ENCODE measurements at places on chromosomes 6 and 20. TPM values are rescaled to one million over a fixed set of nuclear protein-coding genes. Genes with fewer than 3 reads are reported as not detected.

DNA sequence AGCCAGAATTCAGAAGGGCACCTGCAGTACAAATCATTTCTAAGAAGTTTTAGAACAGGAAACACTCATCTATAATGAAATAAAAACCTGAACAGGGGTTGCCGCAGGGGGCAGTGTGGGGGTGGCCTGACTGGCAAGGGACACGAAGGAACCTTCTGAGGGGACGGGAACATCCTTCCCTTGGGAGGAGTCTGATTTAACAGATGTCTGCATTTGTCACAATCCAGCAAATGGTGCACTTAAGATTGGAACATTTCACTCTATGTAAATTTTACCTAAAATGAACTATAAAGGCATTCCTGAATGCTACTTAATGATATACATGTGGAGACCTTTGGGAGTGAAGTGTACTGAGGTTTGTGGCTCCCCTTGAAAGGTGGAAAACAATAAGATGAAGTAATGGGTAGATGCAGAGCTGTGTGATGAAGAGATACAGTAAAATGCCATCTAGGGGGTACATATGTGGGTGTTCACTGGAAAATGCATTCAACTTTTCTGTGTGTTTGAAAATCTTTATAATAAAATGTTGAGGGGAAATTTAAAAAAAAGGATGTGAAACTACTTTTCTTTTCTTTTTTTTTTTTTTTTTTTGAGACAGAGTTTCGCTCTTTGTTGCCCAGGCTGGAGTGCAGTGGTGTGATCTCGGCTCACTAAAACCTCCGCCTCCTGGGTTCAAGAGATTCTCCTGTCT, 89.5 kb downstream of the SNX5 start:
- no peak overlapping the region for H3K4me3 ChIP-seq
- peaks cover 23% of the 10 kb centered on the region for H3K4me1 ChIP-seq
- H3K27me3 ChIP-seq: no peaks in the 10 kb centered on the region

The RUNX2 gene
- total RNA-seq: 4.7 TPM

The PCSK2 gene
- total RNA-seq: 2.8 TPM

GRCh38 chr6:14207448-14207847, 89.9 kb downstream of the CD83 start:
- no peaks in the 10 kb centered on the region for H3K27me3 ChIP-seq
- H3K4me1 ChIP-seq: peaks cover 14% of the 10 kb centered on the region
- no peak overlapping the region for H3K27ac ChIP-seq

DNA sequence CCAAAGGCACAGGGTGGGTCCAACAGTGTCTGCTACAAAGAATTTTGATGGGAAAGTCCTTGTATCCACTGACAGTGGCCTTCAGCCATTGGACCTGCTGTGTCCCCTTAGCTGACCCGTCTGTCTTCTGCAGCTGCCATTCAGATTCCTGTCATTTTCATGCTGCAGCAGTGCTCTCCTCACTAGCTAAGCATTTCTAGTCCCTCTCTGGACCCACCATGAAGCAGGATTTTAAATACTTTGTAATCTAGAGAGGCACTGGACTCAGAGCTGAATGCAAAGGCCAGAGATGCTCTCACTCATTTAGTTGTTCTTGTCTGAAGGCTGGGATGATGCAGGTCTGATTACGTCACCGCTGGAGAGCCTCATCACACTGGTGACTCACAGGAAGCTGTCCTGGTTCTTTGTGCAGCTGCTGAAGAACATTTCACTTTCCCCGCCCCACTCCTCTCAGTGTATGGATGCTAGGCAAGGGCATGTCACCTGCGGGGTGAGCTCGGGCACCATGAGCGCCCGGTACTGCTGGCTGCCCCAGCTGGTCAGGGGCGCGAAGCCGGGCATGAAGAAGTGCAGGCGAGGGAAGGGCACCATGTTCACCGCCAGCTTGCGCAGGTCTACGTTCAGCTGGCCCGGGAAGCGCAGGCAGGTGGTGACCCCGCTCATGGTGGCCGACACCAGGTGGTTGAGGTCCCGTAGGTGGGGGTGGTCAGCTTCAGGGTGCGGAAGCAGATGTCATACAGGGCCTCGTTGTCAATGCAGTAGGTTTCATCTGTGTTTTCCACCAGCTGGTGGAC, 19.4 kb upstream of the TUBB2A start:
- no peak for DNase-seq
- H3K27ac ChIP-seq: no peak overlapping the region
- H3K4me3 ChIP-seq: no peak overlapping the region
- H3K4me1 ChIP-seq: no peaks in the 10 kb centered on the region
- no peaks in the 10 kb centered on the region for H3K27me3 ChIP-seq

All from sigmoid colon (tissue), 7 donors.